Urothelium cell line (cell line): ENCODE measurements at places on chromosomes 3 and 15.
A peak's percentile ranks its signal among the peaks of the same experiment; 100 is the strongest.

- no peak for DNase-seq
These were observed 145.3 kb downstream of the RORA start for GRCh38 chr15:61083788-61084134.

DNA sequence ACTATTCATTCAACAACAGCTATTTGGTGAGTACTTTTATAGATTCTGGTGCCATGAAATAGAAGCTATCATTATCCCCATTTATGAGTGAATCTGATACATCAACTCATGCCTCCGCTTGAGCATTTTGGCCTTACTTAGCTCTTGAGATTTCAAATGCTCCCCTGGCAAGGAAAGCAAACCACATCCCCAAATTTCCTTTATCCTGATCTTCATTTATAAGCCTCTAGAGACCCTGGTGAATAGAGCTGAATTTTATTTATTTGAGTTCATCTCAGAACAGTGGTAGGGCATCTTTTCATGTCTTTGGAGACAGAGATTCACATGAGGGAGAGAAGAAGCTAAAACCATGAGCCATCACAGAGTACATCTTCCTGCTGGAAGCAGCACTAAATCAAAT is 317.2 kb downstream of the SLC9A9 start:
- DNase-seq = no peak

DNA sequence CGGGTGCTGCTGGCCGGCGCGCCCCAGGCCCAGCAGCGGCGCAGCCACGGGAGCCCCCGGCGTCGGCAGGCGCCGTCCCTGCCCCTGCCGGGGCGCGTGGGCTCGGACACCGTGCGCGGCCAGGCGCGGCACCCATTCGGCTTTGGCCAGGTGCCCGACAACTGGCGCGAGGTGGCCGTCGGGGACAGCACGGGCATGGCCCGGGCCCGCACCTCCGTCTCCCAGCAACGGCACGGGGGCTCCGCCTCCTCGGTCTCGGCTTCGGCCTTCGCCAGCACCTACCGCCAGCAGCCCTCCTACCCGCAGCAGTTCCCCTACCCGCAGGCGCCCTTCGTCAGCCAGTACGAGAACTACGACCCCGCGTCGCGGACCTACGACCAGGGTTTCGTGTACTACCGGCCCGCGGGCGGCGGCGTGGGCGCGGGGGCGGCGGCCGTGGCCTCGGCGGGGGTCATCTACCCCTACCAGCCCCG is 777 bp downstream of the LOXL1 start:
- peak; percentile 60 for DNase-seq

DNA sequence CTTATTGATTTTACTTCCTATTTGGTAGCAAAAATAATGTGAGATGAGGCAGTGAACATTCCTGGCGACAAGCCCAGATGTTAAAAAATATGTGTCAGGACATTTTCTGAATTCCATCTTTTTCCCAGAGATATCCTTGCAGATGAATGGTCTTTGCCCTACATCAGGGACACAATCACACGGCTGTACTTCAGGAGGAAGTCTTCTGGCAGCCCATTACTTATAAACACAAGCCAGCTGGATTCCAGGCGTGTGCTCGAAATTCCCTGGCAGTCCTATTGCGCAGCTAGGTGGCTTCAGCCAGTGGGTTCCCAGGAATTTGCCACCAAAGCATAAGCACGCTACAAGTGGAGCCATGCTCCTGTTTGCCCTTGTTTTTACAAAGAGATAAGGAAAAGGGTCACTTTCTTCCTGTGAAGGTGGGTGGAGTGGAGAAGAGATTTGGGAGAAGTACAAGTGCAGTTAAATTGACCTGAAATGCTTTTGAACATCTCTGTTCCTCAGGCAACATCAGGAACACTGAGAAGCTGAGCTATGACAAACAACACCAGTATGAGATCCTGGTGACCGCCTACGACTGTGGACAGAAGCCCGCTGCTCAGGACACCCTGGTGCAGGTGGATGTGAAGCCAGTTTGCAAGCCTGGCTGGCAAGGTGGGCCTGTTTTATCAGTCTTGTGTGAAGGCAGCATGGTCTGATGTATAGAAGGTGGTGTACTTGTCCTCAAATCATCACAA is 257.1 kb upstream of the TRIM42 start:
- peak; percentile 45 for DNase-seq
